Inflammatory macrophage treated with lipopolysaccharide for 4 hours (primary cell): ENCODE measurements at places on chromosomes 11 and 22.
A peak's percentile ranks its signal among the peaks of the same experiment; 100 is the strongest.

- DNase-seq = peak; percentile 13
Measured at GRCh38 chr11:129225190-129225589, 33.1 kb upstream of the ARHGAP32 start.

GRCh38 chr22:43417555-43417954 lies 5.7 kb downstream of the MPPED1 start:
- DNase-seq = no peak

DNA sequence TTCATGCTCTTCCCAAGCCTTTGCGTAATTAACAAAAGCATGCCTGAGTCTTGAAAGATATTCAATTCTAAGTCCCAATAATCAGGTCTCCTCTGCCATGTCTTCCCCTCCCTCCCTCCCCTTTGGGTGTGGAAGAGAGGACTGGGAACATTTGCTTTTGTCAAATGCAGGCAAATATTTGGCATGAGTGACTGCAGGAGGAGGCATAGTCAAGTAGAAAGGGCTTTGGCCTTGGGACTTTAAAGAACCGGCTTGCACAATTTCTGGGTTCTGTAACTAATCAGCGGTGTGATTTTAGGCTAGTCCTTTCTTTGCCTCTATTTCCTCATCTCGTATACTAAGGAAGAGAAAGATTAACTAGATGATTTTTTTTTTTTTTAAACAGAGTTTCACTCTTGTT lies 59.5 kb downstream of the SCN3B start:
- DNase-seq = no peak

DNA sequence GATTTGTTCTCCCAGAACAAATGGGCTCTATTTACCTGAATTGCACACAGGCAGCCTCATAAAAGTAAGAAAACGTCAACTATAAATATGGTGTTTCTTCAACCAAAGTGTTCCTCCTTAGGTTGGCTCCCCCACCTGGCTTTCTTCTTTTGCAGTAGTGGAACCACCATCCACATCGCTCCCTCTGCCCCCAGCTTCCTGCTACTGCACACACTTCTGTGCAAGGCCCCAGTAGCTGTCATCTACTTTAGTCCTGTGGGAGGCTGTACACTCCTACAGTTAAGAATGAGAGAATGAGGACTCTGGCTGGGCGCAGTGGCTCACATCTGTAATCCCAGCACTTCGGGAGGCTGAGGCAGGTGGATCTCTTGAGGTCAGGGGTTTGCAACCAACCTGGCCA lies 89.5 kb downstream of the BMAL1 start:
- DNase-seq = no peak

- DNase-seq = no peak
Measured at GRCh38 chr11:115580416-115580815, 76.2 kb upstream of the CADM1 start.

DNA sequence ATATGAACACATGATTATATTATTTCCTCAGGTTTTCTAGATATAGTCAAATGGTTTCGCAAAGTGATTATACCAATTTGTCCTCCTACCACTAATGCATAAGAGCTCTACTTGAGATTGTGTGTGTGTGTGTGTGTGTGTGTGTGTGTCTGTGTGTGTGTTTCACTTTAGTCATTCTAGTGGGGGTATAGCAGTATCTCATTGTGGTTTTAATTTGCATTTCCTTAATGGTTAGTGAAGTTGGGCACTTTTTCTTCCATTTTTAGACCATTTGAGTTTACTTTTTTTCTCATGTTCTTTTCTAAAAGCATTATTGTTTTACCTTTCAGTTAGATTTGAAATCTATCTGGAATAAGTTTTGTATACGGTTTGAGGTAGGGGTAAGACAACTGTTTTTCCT lies 12.9 kb downstream of the CAPN5 start:
- DNase-seq = no peak

DNA sequence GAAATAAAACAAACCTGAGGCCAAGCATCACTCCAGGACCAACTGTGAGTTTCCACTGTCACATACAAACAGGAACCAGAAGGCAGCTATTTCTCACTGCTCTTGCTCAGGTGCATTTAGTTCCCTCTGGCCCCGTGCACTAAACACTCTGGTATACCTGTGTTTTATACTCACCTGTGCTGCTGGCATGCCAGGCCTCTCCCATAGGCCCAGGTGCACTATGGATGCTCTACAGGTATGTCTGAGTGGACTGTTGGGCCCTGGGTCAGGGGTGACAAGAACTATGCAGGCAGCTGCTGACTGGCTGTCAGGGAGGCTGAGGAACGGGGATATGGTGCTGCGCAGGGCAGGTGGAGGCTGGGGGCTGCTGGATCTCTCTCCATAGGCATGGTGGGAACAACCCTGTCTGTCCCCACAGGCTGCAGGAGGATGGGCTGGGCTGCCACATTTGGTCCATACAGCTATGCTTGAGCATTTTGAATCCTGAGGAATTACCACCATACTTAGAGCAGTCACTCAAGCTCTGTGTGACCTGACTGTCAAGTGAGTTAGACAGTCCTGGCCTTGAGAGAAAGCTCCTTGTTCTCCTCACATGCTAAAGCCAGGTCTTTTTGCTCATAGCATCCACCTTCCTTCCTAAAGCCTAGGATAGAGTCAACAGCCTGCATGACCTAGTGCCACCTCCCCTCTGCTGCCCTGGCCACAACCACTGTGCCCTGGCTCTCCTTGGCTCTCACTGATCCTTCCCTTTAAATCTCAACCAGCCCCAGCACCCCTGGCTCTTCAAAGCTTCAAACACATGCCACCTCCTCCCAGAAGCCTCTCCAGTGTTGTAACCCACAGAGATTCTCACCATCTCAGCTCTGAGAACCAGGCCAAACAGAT lies 72.9 kb downstream of the C11orf58 start:
- DNase-seq = no peak

- DNase-seq = no peak
Measured at GRCh38 chr11:108973402-108974162, 308.7 kb downstream of the DDX10 start.

- no peak for DNase-seq
Measured at GRCh38 chr11:36386411-36386810, 90.3 kb downstream of the PRR5L start.

GRCh38 chr22:36327922-36328551 lies 59.7 kb downstream of the MYH9 start:
- no peak for DNase-seq

DNA sequence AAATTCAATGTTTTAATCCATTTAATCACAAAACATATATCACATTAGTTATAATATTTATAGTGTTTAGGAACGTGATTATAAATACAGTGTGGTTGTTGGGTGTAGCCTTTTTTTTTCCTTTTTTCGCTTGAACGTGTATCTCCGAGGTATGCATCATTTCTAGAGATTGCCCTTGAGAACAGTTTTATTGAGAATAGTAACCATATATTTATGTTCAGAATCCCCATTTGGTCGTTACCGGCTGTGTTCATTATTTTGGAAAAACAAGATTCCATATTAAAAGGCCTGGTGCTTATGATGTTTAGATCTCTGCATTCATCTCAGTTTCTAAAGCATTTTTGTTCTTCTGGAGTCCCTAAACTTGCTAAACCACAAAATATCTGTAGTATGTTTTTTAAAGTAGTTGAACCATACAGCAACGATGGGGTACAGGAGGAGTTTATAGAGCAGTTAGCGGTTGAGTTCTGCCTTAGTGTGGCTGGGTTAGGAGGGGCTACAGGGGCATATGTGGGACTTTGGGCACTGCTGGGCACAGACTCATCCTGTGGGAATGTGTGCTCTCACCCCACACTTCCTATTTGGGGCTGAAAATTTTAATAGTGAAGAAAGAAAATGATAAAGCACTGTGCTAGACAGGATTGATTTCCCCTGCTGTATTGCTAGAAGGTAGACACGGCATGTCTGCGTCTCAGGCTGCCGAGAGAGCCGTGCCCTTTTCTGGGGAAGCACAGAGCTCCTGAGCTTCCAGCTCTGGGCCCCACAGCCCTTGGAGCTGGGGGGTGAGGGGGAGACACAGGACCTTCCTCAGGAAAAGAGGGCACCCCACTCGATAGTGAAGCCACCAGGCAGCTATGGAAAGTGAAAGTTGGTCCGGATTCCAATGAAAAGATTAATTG lies 81.5 kb upstream of the PPARA start:
- DNase-seq = peak; percentile 44

GRCh38 chr11:131893103-131893890 lies 522.9 kb downstream of the NTM start:
- no peak for DNase-seq

DNA sequence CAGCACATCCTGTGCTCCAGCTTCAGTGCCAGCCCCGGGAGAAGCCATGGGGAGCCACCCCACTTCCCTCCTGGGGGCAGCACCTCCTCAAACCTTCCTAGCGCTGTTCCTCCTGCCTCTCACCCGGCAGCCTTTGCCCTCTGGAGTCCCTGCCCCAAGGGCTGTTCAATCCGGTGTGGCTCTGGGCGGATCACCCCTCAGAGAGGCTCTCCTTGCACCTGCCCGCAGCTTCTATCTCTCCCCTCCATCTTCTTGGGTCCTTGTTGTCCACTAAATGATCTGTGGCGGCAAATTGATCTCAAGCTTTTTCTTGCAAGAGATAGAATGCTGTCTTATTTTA lies 18.1 kb upstream of the CDKN1C start:
- DNase-seq = no peak

GRCh38 chr22:50260801-50261614 lies 475 bp downstream of the MAPK12 start:
- DNase-seq = peak; percentile 24

DNA sequence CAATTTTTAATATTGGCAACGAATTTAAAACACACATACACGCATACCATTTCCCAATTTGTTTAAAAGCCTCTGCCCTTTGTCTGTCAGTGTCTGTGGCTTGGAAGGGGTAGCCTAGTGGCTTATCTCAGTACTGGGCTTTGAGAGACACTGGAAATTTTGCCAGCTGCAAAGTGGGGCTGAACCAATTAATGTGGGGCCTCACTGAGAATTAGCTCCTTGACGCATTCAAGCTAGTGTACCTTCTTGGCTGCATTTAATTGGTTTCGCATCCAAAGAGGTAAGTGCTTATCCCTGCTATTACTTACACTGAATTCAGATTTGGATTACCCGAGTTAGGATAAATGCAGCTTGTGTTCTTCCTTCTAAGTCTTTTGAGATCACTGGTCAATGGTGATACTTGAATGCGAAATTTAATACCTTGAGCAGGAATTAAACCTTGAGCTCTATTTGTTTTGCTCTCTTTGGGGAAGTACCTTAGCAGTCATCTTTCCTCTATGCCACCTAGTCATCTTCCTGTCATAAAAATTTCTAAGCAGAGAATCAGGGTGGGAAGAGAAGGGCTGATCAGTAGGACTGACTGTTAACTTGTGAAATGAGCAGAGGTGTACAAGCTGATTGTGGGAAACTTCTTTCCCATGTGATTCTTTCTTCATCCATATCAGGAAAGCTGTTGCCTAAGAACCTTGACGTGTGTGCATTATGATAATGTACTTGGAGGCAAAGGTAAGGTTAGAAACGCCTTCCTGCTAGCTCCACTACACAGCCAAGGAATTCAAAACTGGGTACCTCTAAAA lies 187.7 kb upstream of the E2F8 start:
- DNase-seq = no peak

- no peak for DNase-seq
Measured at GRCh38 chr22:33047744-33048143, 10.4 kb downstream of the SYN3 start.

DNA sequence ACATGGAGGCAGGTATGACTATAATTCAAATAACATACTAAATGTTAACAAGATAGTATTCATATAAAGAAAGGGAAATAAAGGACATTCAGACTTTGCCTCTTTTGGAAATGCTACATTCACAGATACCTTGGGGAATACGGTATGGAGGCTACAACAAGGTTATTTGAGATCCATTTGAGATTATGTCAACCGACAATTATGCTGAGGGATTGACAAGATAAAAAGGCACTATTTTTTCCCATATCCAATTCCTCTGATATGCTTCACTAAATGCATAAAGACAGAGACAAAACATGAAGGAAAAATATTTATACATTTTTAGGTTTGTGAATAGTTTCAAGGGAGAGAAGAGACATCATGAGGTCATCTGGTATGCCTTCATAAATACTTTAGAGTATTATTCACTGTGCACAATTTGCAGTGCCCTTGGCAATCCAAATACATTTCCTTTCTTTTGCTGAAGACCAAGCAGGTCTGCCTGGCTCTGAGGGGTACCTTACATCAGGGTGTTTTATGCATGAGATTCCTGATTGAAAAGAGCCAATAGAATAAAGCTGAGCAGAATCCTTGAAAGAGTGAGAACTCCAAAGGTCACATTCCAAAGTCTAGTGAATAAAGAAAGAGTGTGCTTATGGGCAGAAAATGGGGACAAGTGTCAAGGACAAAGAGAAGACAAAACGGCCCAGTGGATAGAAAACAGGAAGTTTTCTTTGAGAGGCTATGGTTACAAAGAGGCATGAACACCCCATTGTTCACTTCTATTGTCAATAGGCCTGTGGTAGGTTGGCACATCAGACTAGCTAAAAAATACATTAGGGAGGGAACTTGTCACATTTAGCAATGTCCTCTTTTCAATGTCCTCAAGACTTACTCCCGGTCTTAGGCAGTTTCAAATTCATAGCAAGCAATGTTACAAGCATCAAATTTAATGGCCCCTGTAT lies 455.8 kb downstream of the LRRC4C start:
- DNase-seq = no peak

DNA sequence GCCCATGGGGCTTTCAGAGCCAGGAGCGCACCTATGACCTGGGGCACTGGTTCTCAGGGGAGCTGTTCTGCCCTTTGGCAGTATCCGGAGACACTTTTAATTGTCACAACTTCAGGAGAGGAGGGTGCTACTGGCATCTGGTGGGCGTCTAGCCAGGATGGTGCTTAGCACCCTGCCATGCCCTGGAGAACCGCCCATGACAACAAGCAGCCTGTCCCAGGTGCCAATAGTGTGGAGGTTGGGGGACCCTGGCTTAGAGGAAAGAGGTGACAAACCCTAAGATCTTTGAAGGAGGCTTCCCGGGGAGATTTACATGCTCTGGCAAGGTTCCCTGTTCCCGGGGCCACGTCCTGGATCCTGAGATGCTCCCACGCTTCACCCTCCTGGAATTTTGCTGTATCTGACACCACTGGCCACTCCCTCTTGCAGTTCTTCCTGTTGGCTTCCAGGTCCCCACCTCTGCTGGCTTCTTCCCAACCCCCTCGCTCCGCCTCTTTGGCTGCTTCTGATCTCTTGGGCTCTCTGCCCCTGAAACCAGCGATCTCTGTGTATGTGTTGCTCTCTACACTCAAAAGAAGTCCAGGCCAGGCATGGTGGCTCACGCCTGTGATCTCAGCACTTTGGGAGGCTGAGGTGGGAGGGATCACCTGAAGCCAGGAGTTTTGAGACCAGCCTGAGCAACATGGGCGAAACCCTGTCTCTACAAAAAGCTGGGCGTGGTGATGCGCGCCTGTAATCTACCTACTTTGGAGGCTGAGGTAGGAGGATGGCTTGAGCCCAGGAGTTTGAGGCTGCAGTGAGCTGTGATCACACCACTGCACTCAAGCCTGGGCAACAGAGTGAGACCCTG lies 31.1 kb downstream of the FADS3 start:
- no peak for DNase-seq

DNA sequence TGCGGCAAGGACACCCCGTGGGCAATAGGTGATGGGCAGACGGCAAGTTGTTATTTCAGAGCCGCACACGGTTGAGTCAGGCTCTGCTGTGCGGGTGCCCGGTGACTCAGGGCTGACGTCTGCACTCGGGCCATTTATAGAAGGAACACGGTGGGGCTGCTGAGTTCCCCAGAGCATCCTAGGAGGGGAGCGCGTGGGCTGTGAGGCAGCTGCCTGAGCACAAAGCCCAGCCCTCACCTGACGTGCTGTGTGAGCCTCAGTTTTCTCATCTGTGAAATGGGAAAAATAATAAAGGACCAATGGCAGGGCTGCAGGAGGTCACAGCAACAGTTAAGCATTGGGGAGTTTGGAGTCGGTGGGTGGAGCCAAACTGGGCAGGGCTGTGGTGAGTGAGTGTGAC lies 11.3 kb upstream of the RHOD start:
- DNase-seq = no peak
